Stimulated activated CD8-positive, alpha-beta memory T cell treated with anti-CD3 and anti-CD28 coated beads, Interleukin-2, amount 100 ng/mL, for 48 hours (primary cell): ENCODE measurements at places on chromosomes 2 and 18.

GRCh38 chr2:69032336-69032735 is 19.4 kb downstream of the ANTXR1 start:
- DNase-seq = no peak

DNA sequence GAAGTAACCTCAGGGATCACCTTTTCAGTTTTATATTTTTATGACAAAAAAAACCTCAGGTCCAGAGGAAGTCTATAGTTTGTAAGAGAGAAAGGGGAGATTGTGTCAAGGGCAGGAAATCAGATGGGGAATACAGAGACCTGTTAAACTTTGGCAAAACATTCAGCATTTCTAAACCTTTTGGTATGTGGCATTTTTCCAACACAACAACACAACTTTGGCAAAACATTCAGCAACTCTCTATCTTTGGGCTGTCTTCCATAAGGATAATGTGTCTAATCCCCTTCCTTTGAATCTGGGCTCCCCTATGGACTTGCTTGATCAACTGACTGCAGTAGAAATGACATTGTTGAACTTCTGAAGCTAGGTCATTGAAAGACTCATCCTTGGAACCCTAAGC is 220.6 kb upstream of the CCDC68 start:
- DNase-seq = no peak

DNA sequence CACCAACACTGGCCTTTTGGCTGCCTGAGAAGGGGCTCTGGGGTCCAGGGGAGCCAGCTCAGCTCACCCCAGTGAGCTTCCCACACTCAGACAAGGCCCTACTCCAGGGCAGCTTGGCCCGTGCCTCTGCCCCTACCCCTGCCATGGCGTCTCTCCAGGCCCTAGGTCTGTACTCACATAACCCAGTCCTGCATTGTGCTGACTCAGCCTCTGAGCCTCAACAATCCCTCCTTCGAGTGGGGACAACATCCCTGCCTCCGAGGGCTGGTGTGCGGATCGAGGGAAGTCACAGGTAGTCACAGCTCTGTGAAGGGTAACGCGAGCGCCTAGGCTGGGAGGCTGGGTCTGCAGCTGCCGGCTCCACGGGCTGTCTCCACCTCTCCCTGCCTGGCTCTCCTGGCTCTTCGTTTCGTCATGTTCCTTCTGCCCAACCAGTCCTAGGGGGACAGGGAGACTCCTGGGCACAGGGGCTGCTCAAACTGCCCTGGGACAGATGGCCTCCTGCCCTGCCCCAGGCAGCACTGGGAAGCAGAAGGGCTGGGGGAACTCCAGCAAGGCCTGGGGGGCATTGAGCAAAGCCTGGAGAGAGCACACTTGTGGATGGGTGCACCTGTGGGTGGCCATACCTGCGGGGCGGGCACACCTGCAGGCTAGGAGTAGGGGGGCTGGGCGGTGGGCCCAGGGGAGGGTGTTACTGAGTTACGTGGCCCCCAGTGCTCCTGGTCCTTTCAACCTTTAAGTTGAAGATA is 74.6 kb downstream of the RRM2 start:
- DNase-seq = no peak

DNA sequence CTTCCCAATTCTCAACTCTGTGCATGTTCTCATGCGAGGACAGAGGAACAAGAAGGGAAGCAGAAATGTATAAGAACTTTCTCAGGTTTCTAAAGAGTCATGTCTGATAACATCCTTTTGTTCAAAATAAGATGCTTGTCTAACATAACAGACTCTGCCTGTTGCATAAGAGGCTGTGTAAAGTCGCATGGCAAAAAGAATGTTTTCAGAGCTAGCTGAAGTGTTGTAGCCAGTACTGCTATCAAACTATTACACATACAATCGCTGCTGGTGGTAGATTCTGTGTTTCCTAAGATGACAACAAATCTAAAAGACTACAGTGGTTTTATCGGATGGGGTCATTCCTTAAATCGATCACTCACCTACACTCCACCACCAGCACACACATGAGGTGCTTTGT is 487.5 kb downstream of the IRS1 start:
- no peak for DNase-seq

DNA sequence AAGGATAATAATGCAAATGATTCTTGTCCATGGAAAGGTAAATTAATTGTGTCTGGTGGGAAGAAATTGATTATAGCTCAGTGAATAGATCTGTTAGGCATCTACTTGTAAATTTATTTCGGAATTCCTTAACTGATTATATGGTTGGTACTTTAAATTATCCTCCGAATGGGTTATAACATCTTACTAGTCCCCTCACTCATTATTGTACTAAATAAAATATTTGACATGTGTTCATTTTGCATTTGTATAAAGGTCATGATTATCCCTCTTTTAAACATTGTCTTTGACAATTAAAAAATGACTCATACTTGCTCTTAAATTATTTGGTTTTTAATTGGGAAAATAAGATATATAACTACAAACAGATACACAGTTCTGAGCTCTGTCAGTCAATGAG is 47.4 kb downstream of the CAVIN2 start:
- no peak for DNase-seq

GRCh38 chr2:219177552-219178376 is at the start of gene RETREG2:
TSS of gene RETREG2 (plus strand) at chr2:219178275. CDS start at chr2:219178353, 78 bp downstream.
- peak; percentile 69 for DNase-seq

DNA sequence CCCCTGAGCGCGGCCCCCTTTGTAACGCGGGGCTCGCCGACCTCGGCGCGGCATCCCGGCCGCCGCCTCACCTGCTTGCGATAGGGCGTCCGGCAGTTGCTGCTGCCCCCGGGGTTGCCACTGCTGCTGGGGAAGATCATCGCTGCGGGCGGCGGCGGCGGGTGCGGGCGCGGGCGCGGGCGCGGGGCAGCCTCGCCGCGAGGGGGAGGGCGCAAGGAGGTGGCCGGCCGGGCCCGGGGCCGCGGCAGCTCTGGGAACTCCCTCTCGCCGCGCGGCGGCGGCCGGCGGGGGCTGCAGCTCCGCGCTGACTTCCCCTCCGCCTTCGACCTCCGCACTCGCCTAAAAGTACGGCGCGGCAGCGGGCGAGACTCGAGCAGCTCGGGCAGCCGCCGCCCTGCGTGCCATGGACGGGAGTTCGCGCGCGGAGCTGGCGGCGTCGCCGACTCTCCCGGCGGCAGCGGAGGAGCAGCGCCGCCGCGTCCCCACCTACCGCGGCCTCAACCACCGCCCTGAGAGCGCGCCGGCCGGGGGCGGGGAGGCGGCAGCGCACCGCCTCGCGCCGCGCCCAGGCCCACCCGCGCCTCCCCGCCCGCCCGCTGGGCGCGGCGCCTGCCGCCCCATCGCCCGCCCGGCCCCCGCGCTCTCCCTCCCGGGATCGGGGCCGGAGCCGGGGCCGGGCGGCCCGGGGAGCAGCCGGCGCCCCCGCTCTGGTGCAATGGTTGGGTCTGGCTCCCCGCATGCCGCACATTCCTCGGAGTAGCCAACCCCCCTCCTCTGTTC is 86.0 kb downstream of the RBMS1 start:
- peak; percentile 32 for DNase-seq

GRCh38 chr2:202373490-202373889 is 2.6 kb upstream of the BMPR2 start:
- no peak for DNase-seq

DNA sequence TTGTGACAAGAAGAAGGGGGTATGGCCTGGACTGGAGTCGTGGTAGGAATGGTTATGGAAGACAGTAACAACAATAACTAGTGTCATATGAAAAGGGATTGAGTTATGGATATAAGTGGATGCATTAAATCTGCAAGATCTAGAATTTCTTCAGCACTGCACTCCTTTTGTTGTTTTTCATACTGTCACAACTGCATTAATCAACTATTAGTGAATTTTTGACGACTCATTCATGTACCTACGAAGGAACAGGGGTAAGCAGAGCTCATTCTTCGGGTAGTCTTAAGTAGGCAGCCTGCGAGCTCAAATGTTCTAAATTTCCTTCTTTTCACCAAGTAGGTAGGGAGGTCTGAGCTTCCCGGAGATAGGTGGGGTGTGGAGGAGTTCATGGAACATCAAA is 109.7 kb upstream of the UPP2 start:
- no peak for DNase-seq

GRCh38 chr2:234245945-234246344 is 195.4 kb downstream of the SPP2 start:
- no peak for DNase-seq

GRCh38 chr2:169136885-169137534 is 67.6 kb downstream of the DHRS9 start:
- DNase-seq = no peak

- peak; percentile 29 for DNase-seq
These were observed 15.5 kb upstream of the RAB10 start for GRCh38 chr2:26018184-26019055.

- no peak for DNase-seq
These were observed 120.3 kb downstream of the MEP1B start for GRCh38 chr18:32310101-32310500.

GRCh38 chr2:119122663-119123062 is 35.9 kb downstream of the C1QL2 start:
- DNase-seq = no peak

DNA sequence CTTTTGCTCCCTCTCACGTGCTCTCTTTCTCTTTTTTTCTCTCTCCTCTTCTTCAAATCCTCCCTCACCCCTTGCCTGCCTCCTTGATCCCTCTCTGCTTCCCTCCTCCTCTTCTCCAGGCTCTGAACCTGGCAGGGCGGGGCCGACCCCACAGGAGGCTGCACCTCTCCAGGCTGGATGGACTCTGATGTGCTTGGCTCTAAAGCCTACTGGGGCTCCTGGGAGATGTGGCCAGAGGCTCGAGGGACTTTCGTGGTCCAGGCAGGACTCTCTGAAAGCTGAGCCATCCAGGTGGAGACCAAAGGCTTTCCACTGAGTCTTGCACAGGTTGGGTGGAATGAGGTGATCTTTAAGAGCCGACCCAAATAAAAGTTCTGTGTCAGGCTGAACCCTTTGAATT is 25.4 kb downstream of the DYSF start:
- no peak for DNase-seq

DNA sequence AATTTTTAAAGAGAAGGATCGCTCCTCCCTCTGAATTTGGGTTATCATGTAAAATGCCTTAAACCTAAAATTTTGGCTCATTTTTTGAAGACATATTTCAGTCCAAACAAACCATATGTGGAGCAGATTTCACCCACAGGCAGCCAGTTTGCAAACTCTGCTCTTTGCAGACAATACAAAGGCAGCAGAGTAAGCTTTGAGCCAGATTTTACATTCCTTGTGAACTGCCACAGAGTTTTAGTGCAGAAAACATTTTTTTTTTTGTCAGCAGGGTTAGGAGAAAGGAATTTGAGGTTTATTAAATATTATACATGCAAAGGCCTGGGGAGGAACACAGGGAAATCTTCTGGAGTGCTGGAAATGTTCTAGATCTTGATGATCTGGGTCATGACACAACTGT is 171.9 kb upstream of the FN1 start:
- DNase-seq = no peak

DNA sequence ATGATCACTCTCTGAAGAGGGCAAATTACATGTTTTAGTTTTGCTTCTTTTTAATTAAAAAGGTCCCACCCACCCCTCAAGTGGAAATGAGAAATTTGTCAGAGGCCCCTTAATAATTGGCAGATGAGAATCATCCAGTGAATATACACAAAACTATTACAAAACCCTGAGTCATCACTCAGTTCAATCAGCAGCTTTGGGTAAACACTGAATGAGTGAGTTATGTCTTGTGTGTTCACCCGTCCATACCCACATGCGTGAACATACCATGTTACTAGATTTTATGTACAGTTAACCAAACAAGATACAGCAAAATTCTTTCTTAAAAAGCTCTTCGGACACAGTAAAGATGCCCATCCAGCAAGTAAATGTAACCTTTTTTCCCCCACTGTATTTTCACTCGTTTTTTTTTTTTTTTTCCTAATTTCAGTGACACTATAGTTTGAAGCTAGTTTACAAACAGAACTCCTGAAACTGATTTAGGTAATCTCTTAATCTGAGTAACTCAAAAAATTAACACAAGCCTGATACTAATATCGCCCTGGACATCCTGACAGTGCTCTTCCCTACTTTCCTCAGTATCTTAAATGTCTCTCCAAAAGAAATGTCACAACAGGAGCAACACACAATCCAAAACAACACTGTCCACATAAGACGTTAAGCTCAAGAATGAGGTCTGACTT is 1.4 kb downstream of the PSME4 start:
- no peak for DNase-seq

DNA sequence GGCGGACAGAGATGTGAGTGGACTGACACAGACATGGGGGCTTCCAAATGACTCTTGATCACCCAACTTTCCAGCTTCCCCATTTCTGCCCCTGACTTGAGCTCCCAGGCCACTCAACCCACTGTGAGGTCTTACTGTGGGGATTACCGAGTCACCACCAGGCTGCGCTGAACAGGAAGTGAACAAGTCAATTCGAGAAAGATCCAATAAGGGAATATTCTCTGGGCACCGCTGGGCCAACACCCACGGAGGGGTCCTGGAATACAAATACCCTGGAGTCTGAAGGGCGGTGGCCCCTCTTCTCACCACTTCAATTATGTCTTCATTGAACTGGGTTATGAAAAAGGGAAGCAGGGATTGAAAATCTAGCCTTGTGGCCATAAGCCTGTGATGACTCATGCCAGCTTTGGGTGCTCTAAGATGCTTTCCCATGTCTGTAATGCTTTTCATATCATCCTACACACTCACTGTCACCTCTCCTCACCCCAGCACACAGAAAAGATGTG is 37.7 kb downstream of the BCL11A start:
- DNase-seq = peak; percentile 10

- peak; percentile 17 for DNase-seq
These were observed 30.5 kb downstream of the B3GNT7 start for GRCh38 chr2:231425811-231426703.

GRCh38 chr2:62443886-62444285 is 62.1 kb downstream of the TMEM17 start:
- no peak for DNase-seq

DNA sequence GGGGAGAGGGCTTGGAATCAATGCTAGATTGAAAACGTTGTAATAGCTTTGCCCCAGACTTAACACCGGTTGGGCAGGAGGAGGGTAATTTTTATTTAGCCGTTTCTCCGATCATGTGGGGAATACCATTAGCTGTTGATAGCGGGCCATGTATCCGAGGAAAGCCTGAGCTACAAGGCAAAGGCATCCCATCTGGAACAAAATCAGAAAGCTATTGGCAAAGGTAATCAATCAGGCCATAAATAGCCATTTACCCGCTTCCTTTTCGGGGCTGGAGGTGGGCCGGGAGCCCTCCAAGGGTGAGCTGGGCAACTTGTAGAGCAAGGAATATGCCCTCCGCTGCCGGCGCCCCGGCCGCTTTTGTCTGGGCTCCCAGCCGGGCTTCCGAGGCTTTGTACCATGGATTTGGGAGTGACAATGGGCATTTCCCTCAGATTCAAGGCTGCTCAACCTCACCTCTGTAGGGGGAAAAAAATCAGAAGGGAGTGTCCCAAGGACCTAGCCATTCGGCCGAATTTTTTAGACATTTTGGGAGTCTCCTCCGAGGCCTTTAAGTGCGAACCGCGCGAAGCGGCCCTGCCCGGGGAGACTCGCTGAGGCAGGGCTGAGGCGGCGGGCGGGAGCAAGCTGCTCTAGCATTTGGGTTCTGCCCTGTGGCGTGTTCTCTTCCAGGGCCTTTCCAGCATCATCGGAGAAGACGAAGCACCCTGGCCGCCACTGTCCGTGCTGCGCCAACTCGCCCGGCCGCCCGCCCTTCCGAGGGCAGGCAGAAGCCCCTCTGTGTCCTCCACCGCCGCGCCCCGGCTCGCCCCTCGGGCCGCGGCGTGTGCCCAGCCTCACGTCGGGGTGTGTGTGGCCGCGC is 1.1 kb upstream of the HOXD9 start:
- no peak for DNase-seq

- DNase-seq = no peak
These were observed 83.0 kb upstream of the LTBP1 start for GRCh38 chr2:32863803-32864202.
